ENCODE measurements at places on chromosomes 12 and 14.

DNA sequence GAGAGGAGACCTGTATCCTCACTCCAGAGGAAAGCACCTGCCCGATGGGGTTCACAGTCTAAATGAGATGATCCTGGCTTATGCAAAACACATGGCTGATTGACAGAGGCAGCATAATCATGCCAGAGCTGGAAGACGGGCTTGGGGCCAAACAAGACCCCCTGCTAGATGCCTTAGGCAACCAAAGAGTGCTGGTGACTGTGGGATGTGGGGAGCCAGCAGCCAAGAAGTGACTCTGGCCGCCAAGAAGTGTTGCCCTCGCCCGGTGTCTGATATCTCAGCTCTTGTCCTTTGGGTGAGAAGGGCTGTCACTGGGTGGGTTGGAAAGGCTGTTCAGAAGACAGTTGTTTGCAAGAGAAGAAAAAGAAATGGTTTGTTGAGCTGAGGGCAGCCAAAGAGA, 56.7 kb downstream of the PLEKHG3 start:
- no peak for DNase-seq

GRCh38 chr12:94841904-94842610, 161.4 kb downstream of the NDUFA12 start:
- DNase-seq, result no peak

DNA sequence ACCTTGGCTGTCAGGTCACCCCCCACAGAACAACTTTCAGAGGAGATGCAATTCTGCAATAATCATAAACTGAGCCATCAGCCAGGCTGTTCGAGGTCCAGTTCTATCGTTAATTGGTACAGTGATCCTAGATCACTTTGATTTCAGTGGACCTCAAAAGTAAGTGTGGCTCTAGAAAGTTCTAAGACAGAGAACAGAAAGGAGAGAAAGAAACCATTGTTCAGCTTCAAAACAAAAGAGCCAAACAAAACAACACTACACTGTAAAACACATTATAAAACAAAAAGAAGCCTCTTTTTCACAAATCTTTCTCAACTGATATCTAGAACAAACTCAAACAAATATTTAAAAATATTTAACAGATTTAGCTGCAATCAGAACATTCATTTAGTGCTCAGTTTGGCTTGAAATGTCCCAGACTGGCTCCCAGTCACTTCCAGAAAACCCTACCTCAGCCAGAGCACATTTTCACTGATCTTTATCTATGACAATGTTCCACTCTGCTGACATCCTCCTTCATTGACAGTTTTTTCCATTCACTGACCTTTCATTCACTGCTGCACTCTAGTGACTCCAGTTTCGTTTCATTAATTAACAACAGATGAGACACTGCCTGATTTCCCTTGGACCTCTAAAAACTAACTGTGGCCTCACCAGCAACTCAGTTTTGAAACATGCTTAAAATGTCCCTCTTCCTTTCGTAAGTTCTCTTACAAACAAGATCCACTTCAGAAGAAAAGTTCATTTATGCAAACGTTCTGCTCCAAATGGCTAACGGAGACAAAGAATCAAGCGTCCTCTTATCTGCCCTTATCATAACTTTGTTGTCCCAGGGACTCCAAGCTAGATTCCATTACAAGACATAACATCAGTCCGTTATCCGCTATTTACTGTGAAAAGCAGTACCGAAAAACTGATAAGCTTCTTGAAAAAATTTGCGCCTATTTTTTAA, 56.8 kb downstream of the DUSP16 start:
- peak; percentile 28 for DNase-seq

DNA sequence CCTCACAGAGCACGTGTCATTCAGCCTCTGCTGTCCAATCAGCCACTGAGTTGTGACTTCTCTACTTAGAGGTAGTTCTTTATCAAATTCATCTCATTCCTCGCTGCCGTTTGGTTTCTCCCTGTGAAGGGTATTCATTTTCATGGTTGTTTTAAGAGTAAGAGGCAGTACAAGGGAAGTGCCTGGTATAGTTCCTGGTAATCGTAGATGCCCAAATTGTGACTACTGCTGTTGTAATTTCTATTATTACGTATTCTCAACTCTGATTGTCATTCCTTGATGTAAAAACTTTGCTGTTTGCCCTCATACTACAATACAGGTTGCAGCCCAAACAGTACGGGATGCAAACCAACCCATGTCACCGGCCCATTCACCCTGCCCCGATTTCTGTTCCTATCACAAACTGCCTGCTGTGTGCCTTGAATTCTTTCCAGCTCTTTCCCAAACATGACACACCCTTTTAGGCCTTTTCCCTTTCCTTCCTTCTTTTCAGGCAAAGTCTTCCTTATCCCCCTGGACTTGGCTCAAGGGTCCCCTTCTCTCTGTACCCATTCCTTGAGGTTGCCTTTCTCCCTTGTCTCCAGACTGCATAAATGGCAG, 93.0 kb downstream of the SLC25A47 start:
- DNase-seq, result no peak

DNA sequence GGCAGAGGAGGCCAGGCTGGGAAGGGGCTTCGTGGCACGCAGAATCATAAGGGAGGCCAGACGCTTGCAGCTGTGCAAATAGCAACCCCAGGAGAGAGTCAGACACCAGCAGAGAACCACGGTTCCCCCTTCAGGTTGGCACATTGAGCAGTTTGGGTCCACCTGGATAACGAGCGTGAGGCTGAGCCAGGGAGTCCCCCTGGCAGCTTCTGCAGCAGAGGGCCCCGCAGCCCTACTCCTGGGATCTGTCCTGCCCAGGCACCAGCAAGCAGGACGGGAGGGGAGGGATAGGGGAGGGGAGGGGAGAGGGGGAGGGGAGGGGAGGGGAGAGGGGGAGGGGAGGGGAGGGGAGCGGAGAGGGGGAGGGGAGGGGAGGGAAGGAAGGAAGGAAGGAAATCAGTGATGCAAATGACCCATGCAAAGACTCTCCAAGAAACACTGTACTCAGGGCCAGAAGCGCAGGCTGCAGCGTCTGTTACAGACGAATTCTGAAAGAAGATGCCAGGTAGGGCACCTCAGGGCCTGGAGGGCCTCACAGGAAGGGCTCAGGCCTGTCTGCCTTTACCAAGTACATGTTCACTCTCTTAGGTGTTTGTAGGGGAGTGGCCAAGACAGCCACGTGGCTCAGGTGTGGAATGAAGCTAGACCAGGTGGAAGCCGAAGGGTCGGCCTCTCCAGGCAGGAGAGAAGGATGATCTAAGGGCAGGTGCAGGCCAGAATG, 32.3 kb upstream of the MMP17 start:
- no peak for DNase-seq

DNA sequence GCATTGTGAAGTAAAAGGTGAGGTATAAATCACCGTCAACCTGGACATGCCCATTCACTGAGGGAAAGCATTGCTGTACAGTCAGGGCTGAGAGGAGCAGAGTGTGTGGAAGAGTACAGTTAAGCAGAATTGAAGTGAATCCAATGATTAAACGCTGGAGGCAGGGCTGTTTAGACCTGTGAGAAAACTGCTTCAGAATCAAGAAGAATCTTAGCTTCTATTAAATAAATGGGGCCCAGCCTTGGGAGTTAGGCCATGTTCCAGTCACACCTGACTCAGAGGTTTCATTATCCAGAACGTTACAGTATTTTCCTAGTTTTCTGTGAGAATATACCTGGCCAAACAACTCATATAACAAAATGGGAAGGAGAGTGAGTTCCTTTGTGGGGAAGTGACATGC, 86.9 kb downstream of the ATP23 start:
- DNase-seq, result no peak
